ENCODE measurements at places on chromosomes 5 and 9. TPM values are rescaled to one million over a fixed set of nuclear protein-coding genes. Genes with fewer than 3 reads are reported as not detected.

The STPG3 gene
- total RNA-seq = not detected

The PRDM9 gene
- not detected for total RNA-seq

The MORN5 gene
- not detected for total RNA-seq

The SUSD1 gene
- 12.0 TPM for total RNA-seq

The IL5 gene
- total RNA-seq = 0.33 TPM

The LCN12 gene
- 3.1 TPM for total RNA-seq

The BRINP1 gene
- total RNA-seq = not detected

The ORM2 gene
- total RNA-seq = not detected

The UBE2R2 gene
- total RNA-seq = 36.6 TPM

The MRPL50 gene
- 10.2 TPM for total RNA-seq

The PRRT1B gene
- not detected for total RNA-seq

The AGXT2 gene
- total RNA-seq = not detected

The COL23A1 gene
- total RNA-seq = not detected

GRCh38 chr5:66518753-66519152, 77.4 kb upstream of the MAST4 start:
- H3K27me3 ChIP-seq = no peaks in the 10 kb centered on the region
- no peak overlapping the region for H3K27ac ChIP-seq
- no peak overlapping the region for H3K4me3 ChIP-seq
- no peak for DNase-seq
- H3K4me1 ChIP-seq = no peaks in the 10 kb centered on the region

GRCh38 chr5:67366691-67367395, 170.2 kb upstream of the CD180 start:
- H3K4me1 ChIP-seq = peaks cover 5% of the 10 kb centered on the region
- no peak overlapping the region for H3K4me3 ChIP-seq
- no peak for DNase-seq
- H3K36me3 ChIP-seq = no peaks in the 10 kb centered on the region
- H3K27me3 ChIP-seq = peaks cover 6% of the 10 kb centered on the region

DNA sequence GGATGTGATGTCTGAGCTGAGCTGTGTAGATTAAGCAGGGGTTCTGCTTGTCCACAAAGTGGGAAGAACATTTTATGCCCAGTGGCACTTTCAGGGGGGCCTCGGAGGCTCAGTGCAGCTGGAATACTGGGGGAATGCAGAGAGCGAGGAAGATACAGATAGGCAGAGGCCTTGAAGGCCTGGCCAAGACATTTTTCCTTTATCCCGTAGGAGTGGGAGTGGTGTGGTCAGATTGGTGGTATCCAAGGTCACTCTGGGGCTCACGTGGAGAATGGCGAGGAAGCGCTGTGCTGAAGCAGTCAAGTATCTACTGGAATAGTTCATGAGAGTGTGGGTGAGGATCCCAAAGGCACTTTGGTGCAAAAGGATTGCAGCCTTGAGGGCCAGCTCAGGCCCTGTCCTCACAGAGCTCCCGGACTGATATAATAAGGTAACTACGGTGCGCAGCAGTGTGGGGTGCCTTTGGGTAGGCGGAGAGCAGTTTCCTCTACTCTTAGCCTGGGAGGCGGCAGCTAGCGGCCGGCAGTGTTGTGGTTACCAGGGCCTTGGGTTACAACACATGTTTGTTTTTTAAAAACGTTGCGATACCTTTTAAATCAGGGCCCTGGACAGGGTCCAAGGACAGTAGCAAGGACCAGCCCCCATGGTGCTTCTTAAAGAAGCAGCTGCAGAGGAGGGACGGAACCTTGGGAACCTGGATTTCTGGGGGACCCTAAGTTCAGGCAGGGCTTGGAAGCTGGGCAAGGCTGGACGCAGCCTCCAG, 10.8 kb upstream of the CCDC69 start:
- H3K27me3 ChIP-seq = no peaks in the 10 kb centered on the region
- no peak overlapping the region for H3K27ac ChIP-seq
- no peak overlapping the region for H3K4me3 ChIP-seq
- H3K36me3 ChIP-seq = no peaks in the 10 kb centered on the region
- peaks cover 38% of the 10 kb centered on the region for H3K4me1 ChIP-seq

GRCh38 chr9:131776473-131776872, 36.6 kb upstream of the RAPGEF1 start:
- H3K27ac ChIP-seq = no peak overlapping the region
- no peaks in the 10 kb centered on the region for H3K36me3 ChIP-seq
- peaks cover 15% of the 10 kb centered on the region for H3K27me3 ChIP-seq
- H3K4me1 ChIP-seq = no peaks in the 10 kb centered on the region
- DNase-seq = peak; percentile 53

DNA sequence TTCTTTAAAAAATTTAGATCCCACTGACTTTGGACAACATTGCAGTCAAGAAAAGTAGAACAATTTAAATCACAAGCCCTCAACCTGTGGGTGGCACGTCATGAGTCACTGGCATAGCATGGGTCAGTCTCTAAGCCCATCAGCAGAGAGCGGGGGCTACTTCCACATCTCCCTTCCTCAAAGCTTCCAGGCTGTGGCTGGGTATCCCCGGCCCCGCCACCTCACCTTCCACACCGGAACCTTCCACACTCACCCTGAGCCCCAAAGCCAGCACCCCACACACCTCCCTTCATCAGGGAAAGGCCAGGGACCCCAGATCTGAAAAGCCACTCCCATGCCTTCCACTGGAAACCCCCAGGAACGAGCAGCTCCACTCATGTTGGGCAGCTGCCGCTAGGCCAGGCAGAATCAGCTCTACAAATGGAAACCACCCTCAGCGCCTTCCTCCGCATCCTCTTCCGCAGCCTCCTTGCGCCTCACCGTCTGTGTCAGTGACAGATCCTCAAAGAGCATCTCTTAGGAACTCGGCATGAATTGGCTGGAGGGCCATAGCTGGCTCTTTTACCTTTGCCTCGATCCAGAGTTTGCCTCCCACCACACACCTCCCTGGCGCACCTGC, 156.5 kb downstream of the ERCC6L2 start:
- H3K4me1 ChIP-seq = peaks cover 7% of the 10 kb centered on the region
- H3K36me3 ChIP-seq = peaks cover 5% of the 10 kb centered on the region
- H3K4me3 ChIP-seq = no peak overlapping the region
- DNase-seq = no peak
- H3K27me3 ChIP-seq = peaks cover 25% of the 10 kb centered on the region

DNA sequence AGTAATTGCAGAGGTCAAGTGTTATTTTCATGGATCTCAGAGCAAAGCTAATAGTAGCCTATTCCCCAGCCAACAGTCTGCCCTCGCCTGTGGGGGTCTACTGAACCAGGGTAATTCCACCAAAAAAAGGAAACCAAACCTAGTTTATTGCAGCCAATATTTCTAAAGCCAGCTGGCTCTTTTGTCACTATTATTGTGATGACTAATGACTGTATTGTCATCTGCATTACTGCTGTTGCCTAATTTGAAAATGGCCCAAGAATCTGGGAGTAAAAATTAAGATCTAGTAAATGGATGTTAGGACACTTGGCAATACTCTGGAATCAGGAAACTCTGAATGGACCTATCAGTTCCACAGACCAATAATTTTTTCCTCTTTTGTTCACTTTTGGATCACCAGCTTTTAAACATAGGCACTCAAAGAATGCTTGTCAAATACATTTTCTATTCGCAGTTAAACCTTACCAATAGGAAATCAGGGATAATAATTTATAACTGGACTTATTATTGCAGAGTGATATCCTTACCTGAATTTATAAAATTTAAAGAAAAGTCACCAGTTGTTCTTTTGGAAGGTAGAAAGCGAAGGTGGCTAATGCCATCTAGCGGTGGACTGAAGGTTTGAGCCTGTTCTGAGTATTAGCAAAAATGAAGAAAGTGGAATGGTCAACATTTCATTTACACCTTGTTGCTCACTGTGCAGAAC, 69.2 kb downstream of the SYK start:
- no peak overlapping the region for H3K27ac ChIP-seq
- H3K4me1 ChIP-seq = no peaks in the 10 kb centered on the region
- no peaks in the 10 kb centered on the region for H3K36me3 ChIP-seq
- peaks cover 2% of the 10 kb centered on the region for H3K27me3 ChIP-seq

DNA sequence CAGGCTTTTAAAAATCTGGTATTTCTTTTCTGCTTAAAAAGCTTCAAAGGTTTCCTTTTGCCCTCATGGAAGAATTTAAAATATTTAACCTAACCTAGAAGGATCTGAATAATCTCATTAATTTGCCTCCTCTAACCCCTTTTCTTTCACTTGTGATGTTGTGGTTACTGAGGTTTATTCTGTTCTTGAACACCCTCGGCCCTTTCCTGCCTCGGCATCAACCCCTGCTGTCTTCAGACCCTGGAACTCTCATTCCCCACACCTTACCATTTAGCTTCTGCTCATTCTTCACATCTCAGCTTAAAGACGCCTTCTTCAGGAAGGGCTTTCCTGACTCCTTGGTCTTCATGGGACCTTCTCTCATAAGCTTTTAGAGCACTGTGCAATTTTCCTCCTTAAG, 131.4 kb upstream of the MAN2A1 start:
- DNase-seq = no peak
- H3K4me3 ChIP-seq = no peak overlapping the region
- no peaks in the 10 kb centered on the region for H3K36me3 ChIP-seq
- H3K27me3 ChIP-seq = peaks cover 2% of the 10 kb centered on the region
- H3K4me1 ChIP-seq = peaks cover 7% of the 10 kb centered on the region
- no peak overlapping the region for H3K27ac ChIP-seq

DNA sequence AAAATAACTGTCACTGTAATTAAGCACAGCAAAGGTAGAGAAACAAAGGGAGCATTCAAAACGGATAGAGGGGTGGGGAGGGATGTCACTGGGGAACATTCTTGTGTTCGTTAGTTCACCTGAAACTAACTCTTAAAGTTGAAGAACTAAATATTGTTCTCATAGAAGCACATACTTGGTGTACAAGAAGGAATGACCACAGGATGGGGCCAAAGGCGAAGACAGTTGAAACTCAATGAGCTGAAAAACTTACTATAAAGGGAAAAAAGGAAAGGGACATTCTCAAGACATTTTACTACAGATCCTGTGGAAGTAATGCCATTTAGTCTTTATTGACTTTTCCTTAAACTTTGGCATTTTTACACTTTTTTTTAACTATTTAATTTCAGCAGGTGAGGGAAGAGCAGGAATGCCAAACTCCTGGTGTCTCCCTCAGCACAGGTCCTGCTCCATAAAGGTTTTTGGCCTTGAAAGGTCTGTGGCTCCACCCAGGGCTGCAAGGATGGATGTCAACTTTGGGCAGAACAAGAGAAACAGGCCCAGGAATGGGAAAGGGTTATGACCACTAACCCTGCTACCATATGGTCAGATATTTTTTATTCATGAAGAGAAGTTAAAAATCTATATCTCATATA, 197.6 kb upstream of the RASA1 start:
- H3K36me3 ChIP-seq = peaks cover 5% of the 10 kb centered on the region
- no peak overlapping the region for H3K27ac ChIP-seq
- H3K4me3 ChIP-seq = no peak overlapping the region
- no peak for DNase-seq

GRCh38 chr5:171426680-171427079, 7.2 kb downstream of the FGF18 start:
- no peak overlapping the region for H3K27ac ChIP-seq
- no peak overlapping the region for H3K4me3 ChIP-seq
- no peaks in the 10 kb centered on the region for H3K36me3 ChIP-seq
- no peak for DNase-seq
- peaks cover 11% of the 10 kb centered on the region for H3K27me3 ChIP-seq

GRCh38 chr5:111251921-111252320, 27.7 kb downstream of the CAMK4 start:
- DNase-seq = no peak
- no peaks in the 10 kb centered on the region for H3K27me3 ChIP-seq
- H3K4me1 ChIP-seq = peaks cover 82% of the 10 kb centered on the region
- H3K36me3 ChIP-seq = peaks cover 51% of the 10 kb centered on the region

- no peaks in the 10 kb centered on the region for H3K4me1 ChIP-seq
- DNase-seq = no peak
- no peaks in the 10 kb centered on the region for H3K27me3 ChIP-seq
- H3K27ac ChIP-seq = no peak overlapping the region
Observed at GRCh38 chr5:90014420-90014819, 395.1 kb downstream of the CETN3 start.

GRCh38 chr9:117076571-117077290, 338.1 kb downstream of the ASTN2 start:
- H3K4me3 ChIP-seq = no peak overlapping the region
- H3K4me1 ChIP-seq = no peaks in the 10 kb centered on the region
- H3K27me3 ChIP-seq = no peaks in the 10 kb centered on the region
- no peak overlapping the region for H3K27ac ChIP-seq
- no peak for DNase-seq
- H3K36me3 ChIP-seq = no peaks in the 10 kb centered on the region

GRCh38 chr5:97471951-97472350, 288.9 kb upstream of the RIOK2 start:
- H3K4me3 ChIP-seq = no peak overlapping the region
- H3K27me3 ChIP-seq = no peaks in the 10 kb centered on the region
- DNase-seq = no peak
- H3K27ac ChIP-seq = no peak overlapping the region

GRCh38 chr5:77322406-77322805, 111.9 kb downstream of the PDE8B start:
- no peak overlapping the region for H3K27ac ChIP-seq
- H3K36me3 ChIP-seq = no peaks in the 10 kb centered on the region
- H3K4me1 ChIP-seq = peaks cover under 1% of the 10 kb centered on the region
- H3K4me3 ChIP-seq = no peak overlapping the region
- peaks cover 7% of the 10 kb centered on the region for H3K27me3 ChIP-seq
- DNase-seq = no peak

DNA sequence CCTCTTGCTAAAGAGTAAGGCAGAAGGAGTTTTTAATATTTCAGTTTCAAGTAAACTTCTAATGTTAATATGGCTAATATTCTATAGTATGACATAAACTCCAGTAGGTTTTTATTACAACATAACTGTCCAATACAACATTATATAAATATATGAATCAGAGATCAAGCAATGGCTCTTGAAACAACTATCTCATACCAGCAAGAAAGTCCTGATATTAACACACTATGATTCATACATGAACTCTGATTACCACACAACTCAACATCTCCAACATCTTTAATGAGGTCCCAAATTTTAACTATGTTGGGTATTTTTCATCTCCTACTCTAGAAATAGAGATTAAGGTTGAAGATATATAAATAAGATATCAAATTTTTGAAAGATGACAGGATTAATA, 878.3 kb downstream of the TLE1 start:
- H3K27me3 ChIP-seq = no peaks in the 10 kb centered on the region
- H3K4me3 ChIP-seq = no peak overlapping the region
- no peak for DNase-seq
- H3K36me3 ChIP-seq = no peaks in the 10 kb centered on the region
- no peak overlapping the region for H3K27ac ChIP-seq
- no peaks in the 10 kb centered on the region for H3K4me1 ChIP-seq

- peak overlapping the region; percentile 46 for H3K27ac ChIP-seq
- H3K4me1 ChIP-seq = peaks cover 61% of the 10 kb centered on the region
Observed at GRCh38 chr5:134000696-134001453, 3.9 kb downstream of the VDAC1 start.
